Erythroblast (primary cell): ENCODE measurements at places on chromosomes 12 and 14.
A peak's percentile ranks its signal among the peaks of the same experiment; 100 is the strongest.

DNA sequence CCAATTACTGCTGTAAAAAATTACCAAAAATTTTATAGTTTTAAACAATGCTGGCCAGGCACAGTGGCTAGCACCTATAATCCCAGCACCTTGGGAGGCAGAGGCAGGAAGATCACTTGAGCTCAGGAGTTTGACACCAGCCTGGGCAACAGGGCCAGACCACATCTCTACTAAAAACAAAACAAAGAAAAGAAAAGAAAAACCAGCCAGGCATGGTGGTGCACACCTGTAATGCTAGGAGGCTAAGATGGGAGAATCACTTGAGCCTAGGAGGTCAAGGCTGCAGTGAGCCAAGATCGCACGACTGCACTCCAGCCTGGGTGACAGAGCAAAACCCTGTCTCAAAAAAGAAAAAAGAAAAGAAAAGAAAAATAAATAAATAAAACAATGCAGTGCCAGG lies 54.0 kb upstream of the ARID2 start:
- DNase-seq: no peak

DNA sequence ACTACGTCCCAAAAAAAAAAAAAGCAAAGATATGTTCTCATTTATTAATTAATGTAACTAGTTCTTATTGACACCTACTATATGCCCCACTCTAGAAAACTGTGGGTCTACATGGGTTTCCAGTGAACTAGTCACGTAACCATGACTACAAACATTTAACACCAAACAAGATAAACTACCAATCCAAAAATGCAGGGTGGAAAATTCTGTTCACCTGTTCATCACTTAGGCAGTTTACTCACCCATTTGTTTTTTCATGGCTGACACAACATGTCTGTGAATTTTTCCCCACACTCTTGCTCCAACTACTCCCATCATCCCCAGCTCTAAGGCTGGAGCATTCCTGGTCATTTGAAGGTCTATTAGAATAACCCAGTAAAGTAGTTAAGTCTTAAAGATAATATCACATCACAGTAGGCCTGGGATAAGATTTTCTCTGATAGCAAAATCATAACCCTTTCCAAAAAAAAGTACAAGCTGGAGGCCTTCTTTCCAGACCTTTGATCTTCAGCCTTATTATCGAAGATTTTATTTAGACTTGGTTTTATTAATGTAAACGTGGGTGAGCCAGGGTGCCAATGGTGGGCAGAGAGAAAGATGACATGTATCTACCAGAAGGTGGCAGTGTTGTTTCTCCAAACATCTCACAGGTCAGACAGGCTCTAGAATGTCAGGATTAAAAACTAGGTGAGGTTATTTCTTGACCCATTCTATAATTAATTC lies 61.6 kb upstream of the DAAM1 start:
- DNase-seq: peak; percentile 62

- DNase-seq: no peak
Measured at GRCh38 chr14:74524076-74524811, 30.7 kb downstream of the ISCA2 start.

GRCh38 chr12:49961111-49961922 lies at the start of gene AQP5:
TSS of gene AQP5 (plus strand) at chr12:49961872. CDS start at chr12:49962018, 146 bp downstream.
- DNase-seq: no peak

GRCh38 chr12:8968761-8969160 lies 19.3 kb upstream of the M6PR start:
- no peak for DNase-seq

DNA sequence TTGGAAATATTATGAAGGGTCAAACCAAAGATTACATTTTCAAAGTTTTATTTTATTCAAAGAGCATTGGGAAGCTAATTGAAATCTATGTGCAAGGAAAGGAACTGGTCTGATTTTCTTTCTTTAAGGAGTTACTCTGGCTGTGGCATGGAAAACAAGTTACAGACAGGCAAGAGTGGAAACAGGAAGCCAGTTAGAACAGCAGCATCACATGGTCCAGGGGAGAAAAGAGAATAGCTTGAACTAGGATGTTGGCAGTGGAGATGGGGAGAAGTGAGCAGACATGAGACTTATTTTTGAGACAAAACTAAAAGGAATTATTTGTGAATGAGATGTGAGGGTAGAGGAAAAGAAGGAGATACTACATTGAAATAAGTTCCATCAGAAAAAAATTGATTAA lies 3.4 kb downstream of the OR11G2 start:
- DNase-seq: no peak

DNA sequence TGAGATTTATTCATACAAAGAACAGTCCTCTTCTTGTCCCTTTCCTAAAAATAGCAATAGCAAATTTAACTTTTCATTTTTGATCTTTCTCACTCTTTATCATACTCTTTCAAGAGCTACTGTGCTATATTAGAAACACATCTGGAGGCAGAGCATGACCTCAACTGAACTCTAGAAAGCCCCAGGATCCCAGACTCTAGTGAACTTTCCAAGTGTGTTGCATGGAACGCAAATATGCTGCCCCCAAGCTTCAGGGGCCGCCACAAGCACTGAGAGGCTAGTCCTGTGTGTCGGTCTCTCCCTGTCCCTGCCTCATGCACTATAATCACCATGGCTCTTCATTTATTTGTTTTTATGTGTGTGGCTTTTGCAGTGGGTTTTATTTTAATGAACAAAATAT lies 38.7 kb upstream of the ZNF641 start:
- DNase-seq: no peak

DNA sequence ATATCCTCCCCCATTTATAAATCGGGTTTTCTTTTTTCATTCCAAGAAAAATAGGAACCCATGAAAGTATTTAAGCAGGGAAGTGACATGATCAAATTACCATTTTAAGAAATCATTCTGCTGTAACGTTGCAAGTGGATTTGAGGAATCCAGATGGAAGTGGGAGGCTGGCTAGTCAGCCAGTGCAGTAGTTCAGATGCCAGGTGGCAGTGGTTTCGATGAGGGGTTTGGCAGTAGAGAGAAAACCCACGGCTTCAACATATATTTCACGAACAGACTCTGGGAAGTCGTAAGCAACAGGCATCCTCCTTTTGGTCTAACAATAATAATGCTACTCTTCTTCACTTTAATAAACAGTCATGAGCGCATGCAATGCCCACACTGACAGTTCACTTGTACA lies 25.0 kb downstream of the PDZRN4 start:
- no peak for DNase-seq

DNA sequence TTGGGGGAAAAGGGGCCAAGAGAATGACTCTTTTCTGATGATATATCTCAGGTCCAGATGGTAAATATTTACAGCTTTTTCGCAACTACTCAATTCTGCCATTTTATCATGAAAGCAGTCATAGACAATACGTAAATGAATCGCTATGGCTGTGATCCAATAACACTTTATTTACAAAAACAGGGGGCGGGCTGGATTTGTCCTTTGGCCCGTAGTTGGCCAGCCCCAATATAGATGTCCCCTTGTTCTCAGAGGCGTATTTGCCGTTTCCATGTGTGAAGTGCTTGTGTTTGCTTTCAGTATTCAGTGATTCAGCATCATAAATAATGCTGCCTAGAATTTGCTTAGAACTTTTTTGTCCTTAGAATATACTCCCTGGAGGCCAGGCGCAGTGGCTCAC lies 77.2 kb downstream of the CCDC92 start:
- no peak for DNase-seq

DNA sequence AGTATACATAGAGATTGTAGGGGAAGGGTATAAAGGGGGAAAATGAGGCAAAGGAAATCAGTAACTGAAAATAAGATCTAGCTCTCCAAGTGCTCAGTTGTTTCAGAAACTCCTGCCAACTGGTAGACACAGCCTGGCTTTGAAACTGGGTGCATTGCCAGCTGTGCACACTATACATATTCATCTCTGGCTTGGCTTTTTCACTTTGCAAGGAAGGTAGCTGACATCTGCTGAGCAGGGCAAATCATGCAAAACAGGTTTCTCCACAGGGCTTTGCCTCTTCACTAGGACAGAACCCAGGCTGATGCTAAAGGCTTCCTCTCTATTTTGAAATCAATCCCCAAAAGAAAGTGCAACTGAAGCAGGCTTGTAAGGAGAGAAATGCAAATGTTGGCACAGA lies 101.5 kb downstream of the HELB start:
- DNase-seq: no peak

DNA sequence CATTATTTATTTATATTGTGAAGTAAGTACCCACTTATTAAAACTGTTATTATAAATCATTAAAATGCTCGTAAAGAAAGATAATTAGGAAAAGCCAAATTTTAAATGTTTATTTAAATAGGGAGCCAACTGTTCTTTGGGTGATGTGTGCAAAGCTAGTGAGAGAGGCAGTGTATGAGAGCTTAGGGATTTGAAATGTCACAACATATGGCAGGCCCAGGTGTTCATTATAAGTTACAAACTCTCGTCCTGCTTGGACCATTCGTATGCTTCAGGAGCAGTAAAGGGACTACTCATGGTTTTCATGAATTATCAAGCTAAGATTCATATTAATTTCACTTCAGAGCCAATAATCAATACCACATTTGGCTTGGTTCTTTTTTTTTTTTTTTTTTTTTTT lies 154.5 kb downstream of the TGFB3 start:
- no peak for DNase-seq

- DNase-seq: no peak
Measured at GRCh38 chr14:20295067-20295466, 10.7 kb downstream of the TTC5 start.

GRCh38 chr12:64691227-64691794 lies 67.9 kb downstream of the GNS start:
- DNase-seq: no peak

- no peak for DNase-seq
Measured at GRCh38 chr12:53659571-53659981, 16.3 kb downstream of the ATP5MC2 start.

DNA sequence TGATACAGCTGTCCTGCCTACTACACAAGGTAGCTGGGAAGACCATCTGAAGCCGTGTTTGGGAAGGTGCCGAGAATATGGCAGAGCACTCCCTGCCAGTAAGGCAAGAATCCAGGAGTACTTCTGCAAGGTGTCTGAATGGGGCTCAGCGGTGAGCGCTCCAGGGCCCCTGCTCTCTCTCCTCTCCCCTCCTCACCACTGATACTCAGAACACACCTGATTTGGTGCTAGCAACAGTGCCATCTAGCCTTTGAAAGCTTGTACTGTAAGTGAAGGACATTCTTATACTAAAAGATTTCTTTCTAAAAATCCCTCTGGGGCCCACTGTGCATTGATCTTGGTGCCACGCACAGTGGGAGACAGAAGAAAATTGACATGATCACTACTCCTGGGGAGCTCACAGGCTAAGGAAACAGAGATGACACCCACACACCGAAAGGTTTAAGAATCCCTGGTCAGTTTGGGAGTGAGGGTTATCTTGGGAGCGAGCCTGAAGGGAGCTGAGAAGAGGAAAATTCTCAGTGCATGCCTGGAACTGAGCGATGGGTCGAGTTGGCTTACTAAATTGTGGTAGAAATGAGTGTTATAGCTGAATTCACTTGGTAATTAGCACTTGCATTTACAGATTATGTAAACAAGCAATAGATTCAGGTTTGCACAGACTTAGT lies 216.9 kb downstream of the NTF3 start:
- peak; percentile 13 for DNase-seq

DNA sequence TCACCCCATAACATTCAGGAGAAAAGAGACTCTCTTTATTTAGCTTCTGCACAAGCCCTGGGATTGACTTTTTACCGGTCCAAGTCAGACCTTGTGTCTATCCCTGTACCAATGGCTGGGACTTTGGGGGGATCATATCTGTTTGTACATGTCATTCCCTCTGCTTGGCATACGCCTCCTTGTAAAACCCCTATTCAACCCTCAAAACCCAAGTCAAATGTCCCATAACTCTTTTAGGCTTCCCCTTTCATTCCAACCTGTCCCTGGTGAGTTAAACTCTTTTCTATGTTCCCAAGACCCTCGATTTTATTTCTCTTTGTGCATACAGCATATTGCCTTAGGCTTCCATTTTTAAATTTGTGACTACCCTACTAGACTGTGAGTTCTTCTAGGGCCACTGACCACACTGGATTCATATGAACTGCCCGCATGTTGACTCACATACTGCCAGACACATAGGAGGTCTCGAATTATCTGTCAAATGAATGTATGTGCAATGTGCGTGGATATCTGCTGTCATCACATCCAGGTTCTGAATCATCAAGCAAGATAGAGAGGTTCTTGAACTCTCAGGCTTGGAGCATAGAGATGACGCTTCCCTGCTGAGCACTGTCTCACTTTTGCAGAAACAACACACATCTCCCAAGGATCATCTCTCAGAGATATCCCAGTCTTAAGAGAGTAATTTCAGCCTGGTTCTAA lies 548.6 kb upstream of the TBX3 start:
- DNase-seq: no peak

GRCh38 chr14:101301011-101301410 lies 260.3 kb upstream of the DIO3 start:
- no peak for DNase-seq

- DNase-seq: no peak
Measured at GRCh38 chr12:30046376-30046775, 262.6 kb upstream of the TMTC1 start.

DNA sequence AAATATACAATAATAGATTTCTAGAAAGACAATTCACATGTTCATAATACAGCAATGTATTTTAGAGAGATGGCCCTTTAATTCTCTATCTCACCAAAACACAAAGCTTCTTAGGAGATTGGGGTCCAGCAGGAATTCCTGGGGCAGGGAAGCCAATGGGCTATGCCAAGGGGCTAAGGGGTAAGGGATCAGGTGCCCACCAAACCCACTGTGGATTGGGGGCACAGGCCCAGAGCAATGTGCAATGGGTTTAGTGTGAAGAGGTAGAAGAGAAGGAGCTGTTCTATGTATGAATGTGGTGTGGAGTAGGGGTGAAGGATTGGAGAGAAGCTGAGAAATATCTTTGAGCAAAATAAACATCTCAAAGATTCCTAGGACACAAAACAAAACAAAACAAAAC lies 2.6 kb downstream of the HOXC13 start:
- DNase-seq: no peak

GRCh38 chr14:24809135-24809534 lies 175.1 kb upstream of the GZMB start:
- DNase-seq: no peak

GRCh38 chr14:24744641-24745040 lies 110.7 kb upstream of the GZMB start:
- DNase-seq: no peak

DNA sequence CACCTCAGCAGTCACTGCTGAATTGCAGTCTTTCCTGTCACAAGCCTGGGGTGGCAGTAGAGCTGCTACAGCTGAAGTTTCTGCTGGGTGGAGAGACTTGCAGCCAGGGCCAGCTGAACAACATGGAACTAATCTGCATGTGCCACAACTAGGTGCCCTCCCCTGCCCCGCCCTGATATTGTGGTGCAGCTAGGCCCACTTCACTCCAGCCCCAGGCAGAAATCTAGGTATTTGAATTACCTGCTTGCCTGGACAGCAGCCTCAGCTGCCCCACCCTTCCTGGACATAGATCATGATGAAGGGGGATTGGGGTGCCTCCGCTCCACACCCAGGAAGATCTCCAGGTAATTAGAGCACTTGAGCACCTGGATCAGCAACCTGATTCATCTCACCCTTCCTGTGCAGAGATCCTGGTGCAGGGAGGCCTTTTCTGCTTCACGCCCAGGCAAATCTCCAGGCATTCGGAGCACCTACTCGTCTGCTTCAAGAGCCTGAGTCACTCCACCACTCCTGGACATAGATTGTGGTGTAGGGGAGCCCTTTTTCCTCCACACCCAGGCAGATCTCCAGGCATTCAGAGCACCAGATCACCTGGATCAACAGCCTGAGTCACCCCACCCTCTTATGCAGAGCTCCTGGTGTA lies 477.0 kb downstream of the SOX5 start:
- DNase-seq: no peak
